ENCODE measurements at places on chromosomes 6 and 20.
A peak's percentile ranks its signal among the peaks of the same experiment; 100 is the strongest.

GRCh38 chr6:139433631-139434419 is 59.4 kb upstream of the CITED2 start:
- no peak for DNase-seq

- peak; percentile 100 for DNase-seq
These were observed 72.4 kb upstream of the BACH2 start for GRCh38 chr6:90369024-90369519.

GRCh38 chr20:41057999-41058673 is 29.5 kb downstream of the TOP1 start:
- peak; percentile 65 for DNase-seq

DNA sequence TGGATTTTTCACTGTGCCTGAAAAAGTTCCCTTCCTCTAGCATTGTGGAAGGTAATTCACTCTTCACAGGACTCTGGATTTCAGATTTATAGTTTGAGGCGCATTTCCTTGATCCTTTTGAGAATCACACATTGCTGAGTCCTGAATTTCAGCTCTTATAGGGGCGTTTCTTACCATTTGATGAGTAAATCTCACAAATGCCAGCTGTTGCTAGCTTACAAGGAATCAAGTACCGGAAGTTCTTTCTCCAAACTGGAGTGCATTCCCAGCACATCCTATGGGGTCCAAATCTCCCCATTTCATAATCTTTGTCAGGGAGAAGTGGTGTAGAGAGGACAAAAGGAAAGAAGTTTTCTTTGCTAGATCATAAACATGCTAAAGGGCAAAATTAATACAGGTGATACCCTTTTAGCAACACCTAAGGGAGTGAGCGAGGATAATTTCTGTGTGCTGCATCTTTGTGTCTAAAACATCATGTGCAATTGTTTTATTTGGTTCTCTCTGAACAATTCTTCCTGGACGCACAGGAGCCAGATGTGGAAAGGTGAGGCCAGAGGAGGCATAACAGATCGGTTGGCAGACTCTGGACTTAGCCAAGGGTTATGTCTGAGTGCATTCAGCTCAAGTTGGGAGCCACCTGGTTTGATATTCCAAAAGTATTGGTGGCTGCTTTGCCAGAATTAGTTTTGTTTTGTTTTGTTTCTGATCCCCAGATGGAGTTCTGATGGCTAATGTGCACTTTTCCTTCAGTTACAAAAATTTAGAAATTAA is 37.4 kb upstream of the EYA2 start:
- DNase-seq: no peak

DNA sequence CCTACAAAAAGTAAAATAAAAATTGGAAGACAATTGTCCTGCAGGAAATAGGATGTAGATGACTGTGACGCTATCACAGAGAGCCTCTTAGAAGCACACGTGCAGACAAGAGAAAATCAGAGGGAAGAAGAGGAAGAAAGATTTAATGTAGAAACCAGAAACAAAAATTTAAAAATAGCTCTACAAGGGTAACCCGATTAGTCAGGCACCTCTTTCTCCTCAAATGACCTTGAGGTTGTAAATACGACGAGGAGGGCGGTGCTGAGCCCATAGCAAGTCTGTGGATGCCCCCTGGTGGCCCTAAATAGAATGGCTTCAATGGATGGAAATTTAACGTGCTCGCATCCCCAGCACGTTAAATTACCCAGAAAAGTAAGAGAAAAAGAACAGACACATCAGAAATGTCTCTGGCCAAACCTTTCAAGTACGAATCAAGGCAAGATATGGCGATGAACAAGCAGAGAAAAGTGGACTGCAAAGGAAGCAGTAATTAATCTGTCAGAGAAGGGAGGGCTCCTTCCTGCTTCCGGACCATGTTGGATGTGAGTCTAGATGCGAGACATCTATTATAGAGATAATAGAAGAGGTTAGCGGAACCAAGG is 4.2 kb upstream of the PRPH2 start:
- DNase-seq: peak; percentile 52

GRCh38 chr20:43721429-43722152 is 5.2 kb downstream of the GTSF1L start:
- DNase-seq: no peak

- DNase-seq: no peak
These were observed 443.1 kb upstream of the ID4 start for GRCh38 chr6:19394051-19394450.

GRCh38 chr6:117549611-117550010 is 52.7 kb downstream of the GOPC start:
- no peak for DNase-seq

- no peak for DNase-seq
These were observed 34.0 kb downstream of the BTBD3 start for GRCh38 chr20:11951696-11952095.

DNA sequence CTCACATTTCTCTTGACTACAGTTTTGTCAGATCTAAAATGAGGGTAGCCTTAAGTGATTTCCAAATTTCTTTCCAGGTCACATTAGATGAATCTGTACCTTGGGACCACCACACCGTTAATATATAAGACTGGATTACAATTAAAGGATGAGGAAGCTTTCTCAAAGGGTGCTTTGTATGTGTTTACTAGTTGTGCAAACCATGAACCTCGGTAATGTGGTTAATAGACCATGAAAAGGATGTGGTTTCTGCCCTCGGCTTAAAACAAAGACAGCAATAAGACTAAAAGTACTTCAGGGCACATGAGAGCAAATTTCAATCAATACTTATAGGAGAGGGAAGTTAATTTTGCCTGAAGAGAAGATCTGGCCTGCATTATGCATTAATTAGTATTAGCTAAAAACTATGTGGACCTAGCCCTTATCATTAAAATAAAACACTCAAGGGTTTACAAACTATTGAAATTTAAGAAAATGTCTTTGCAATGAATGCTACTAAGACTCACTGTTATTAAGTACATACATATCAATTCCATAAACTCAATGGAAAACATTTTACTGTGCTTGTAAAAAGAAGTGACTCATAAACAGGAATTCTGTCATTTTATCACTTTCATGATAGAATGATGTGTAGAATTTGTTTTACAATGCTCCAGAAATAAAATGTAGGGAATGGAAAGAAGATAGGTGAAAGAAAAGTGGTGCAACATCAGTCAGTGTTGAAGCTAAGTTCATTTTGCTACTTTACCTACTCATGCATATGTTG is 936 bp upstream of the TMX4 start:
- DNase-seq: no peak

- DNase-seq: no peak
These were observed 3.1 kb downstream of the RAMACL start for GRCh38 chr6:166583230-166583965.

GRCh38 chr6:26595669-26596269 is 984 bp upstream of the ABT1 start:
- DNase-seq: no peak

GRCh38 chr6:12709556-12710232 is 6.9 kb upstream of the PHACTR1 start:
- DNase-seq: no peak

- no peak for DNase-seq
These were observed 148.3 kb upstream of the TFAP2D start for GRCh38 chr6:50565004-50565403.

DNA sequence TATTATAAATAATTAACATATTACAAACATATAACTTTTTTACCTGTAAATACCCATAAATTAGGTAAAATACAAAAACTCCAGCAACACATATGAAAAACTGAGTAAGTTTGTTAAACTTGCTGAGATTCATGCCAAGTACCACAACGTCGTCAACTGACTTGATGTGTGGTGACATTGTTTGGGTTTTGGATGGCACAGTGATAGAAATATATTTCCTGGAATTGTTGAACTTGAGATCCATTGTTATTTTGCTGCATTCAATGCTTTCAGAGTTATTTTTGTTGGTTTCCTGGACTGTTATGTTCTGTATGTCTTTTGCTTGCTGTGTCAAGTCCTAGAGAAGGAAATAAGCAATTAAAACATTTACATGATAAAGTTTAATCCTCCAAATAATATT is 5.5 kb downstream of the SLC35B3 start:
- no peak for DNase-seq

DNA sequence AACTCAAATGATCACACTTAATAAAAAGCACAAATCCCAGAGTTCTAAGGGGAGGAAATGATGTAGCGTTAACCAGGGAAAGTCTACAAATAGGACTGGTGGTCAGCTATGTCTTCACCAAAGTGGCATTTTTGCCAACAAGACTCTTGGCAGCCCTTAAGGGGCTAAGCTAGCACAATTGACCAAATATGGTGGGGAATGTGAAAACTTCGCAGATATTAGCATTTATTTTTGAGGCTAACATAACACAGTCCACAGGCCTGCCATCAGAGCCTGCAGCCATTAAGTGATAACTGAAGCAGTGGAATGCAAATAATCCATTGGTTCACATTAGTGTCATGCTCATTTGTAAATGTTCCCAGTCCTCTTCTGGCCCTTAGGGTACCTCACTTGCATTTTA is 274.6 kb downstream of the FOXC1 start:
- no peak for DNase-seq

DNA sequence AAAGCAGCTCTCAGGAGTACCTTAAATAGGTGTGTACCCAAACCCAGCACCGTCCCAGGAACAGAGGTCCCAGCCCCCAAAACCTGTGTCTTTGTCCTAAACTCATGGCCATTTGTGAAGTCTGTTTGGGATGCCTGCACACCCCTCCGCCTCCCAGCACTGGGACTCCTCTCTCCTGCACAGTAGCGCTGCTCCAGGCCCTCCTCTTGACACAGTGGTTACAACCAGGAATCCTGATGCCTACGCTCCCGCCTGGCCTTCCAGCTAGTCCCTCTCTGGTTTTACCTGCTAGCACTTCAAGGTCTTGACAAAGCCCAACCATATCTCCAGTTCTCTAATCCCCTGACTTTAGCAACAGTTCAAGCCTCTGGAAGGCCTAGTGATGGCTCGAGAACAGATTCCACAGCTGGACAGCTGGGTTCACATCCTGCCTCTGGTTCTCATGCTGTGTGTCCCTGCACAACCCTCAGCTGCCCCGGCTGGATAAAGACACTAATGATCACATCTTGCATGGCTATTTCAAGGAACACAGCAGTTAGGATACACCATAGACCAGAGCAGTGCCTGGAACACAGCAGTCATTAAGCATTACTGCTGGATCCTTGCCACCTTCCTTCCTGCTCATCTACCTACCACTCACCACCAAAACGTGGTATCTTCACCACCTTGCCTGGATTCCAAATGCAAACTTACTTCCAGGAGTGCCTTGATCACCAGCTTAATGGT is 5.6 kb downstream of the PSMA7 start:
- no peak for DNase-seq

DNA sequence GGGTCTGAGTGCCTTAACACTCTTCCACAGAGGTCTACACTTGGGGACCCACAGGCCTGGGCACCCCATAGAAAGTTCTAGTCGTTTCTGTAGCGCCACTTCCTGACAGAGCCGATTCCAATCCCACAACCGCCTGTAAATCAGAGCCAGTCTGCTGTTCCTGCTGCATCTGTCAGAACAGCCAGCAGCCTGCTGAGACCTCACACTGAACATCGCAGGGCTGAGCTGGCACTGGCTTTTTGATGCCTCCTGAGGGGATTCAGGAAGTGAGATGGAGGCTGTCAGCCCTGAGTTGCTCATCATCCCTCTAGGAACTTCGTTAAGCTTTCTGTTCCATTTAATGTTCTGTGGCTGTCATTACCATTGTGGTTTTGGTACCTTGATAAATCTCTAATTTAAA is 48.9 kb downstream of the DCBLD1 start:
- DNase-seq: no peak

GRCh38 chr6:139468178-139468819 is 93.9 kb upstream of the CITED2 start:
- DNase-seq: no peak

GRCh38 chr6:91080871-91081270 is 494.0 kb upstream of the MAP3K7 start:
- DNase-seq: no peak

DNA sequence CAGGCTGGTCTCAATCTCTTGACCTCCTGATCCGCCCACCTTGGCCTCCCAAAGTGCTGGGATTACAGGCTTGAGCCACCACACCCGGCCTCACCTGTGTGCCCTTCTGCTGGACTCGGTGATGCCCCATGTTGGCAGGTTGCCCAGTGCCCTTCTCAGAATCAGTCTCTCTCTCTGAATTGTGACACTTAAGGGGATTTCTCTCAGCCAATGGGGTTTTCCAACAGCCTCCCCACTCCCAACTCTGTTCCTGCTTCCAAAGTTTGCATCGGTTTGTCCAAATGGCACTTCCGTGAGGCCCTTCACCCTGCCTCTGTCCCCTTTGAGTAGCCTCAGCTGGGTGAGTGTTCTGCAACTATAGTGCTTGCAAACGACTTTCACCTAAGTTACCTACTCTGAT is 3.1 kb upstream of the MRPS10 start:
- no peak for DNase-seq

- no peak for DNase-seq
These were observed 207.9 kb downstream of the MYLK4 start for GRCh38 chr6:2542858-2543218.

- DNase-seq: no peak
These were observed 26.0 kb downstream of the MDN1 start for GRCh38 chr6:89793586-89793985.

DNA sequence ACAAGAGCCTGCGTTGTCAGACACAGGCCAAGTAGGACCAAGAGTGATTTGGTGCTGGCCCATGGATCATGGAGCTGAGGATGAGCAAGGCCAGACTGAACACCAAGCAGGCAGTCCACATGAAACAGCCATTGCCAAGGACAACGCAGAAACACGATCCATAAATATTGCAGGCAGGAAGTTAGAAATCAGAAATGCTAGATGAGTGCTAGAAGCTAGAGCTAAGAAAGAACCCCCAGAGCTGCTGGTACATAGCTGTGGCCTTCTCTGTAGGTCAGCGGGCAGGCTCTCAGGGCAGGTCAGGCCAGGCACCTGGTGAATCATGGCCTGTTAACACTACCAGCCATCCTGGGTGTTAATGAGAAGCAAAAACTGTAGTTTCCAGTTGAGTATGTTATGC is 119.7 kb downstream of the ALDH8A1 start:
- no peak for DNase-seq

- no peak for DNase-seq
These were observed 292.1 kb downstream of the KHDC1L start for GRCh38 chr6:72933233-72933632.

GRCh38 chr6:163667372-163668060 is 253.0 kb downstream of the QKI start:
- no peak for DNase-seq

- DNase-seq: no peak
These were observed 129.7 kb upstream of the UFL1 start for GRCh38 chr6:96391776-96392360.

DNA sequence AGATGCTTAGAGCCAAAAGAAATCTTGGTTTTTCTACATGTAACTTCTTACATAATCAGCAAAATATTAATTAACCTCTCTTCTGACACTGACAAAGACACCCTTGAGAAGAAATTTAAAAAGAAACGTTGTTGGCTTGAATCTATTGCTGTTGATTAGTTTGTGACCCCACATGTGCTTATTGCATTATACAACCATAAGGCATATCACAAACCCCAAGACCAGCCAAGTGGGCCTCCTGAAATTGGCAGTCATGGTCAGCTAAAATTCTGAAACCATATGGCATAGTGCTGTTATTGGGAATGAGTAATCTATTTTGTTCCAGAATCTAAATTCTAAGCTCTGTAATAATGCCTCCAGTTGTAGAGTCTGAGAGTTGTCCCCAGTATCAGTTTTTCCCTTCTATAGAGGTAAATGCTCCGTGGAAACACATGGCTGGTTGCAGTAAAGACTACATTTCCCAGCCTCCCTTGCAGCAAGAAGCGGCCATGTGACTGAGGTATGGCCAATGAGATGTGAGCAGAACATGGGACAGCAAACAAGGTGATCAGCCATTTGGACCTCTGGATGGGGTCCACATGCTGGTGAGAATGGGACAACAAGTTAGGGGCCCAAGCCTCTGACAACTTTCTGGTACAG is 42.3 kb upstream of the PTPN1 start:
- no peak for DNase-seq
